MM.1S (cell line): ENCODE measurements at places on chromosomes 16 and 17.

DNA sequence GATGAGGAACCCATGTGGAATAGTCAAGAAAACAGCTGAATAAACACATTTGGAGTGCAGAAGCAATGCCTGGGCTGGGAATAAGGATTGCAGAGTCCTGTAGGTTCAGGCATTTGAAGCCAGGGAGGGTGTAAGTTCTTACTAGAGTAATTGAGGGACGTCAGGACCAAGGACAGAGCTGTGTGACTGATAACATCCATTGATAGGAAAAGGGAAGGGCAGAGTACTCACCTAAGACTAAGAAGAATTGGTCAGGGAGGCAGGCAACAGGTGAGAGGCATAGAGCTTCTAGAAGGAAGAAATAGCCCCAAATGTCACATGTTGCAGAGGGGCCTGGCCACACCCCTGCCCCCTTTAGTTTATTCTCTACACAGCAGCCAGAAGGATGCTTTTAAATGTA is 79.8 kb upstream of the TMEM132E start:
- peak; percentile 63 for DNase-seq

DNA sequence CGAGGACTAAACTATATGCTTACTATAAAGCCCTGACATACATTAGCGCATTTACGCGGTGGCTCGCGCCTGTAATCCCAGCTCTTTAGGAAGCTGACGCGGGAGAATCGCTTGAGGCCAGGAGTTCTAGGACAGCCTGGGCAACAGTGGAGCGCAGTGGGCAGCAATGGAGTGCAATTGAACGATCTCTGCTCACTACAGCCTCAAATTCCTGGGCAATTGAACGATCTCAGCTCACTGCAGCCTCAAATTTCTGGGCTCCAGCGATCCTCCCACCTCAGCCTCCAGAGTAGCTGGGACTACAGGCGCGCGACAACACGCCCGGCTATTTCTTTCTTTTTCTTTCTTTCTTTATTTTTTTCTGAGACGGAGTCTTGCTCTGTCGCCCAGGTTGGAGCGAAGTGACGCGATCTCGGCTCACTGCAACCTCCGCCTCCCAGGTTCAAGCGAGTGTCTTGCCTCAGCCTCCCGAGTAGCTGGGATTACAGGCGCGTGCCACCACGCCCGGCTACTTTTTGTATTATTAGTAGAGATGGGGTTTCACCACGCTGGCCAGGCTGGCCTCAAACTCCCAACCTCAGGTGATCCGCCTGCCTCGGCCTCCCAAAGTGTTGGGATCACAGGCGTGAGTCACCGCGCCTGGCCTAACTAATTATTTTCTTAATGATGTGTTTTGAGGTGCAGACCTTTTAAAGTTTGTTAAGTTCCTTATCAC is 506 bp upstream of the COG7 start:
- no peak for DNase-seq

GRCh38 chr16:116015-116414 is 22.5 kb downstream of the NPRL3 start:
- DNase-seq: no peak

GRCh38 chr17:17188586-17188985 is 17.5 kb downstream of the PLD6 start:
- DNase-seq: no peak

DNA sequence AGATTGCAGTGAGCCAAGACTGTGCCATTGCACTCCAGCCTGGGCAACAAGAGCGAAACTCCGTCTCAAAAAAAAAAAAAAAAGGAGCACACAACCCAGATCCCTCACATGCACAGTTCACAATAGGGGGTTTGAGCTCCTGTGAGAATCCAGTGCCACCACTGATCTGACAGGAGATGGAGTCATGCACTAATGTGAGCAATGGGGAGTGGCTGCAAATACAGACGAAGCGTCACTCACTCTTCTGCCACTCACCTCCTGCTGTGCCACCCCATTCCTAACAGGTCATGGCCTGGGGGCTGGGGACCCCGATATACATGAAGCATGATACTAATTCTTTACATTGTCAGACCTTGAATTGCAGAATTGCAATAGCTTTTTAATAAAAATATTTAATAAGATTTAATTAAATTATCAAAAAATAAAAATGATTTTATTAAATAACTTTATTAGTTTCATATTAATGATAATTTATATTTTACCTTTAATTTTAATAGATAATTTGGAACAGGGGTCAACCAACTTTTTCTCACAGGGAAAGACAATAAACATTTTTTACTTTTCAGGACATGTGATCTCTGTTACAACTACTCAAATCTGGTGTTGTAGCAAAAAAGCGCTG is 171.4 kb downstream of the COPRS start:
- no peak for DNase-seq

- peak; percentile 80 for DNase-seq
These were observed 21.9 kb downstream of the ST3GAL2 start for GRCh38 chr16:70416748-70417616.

DNA sequence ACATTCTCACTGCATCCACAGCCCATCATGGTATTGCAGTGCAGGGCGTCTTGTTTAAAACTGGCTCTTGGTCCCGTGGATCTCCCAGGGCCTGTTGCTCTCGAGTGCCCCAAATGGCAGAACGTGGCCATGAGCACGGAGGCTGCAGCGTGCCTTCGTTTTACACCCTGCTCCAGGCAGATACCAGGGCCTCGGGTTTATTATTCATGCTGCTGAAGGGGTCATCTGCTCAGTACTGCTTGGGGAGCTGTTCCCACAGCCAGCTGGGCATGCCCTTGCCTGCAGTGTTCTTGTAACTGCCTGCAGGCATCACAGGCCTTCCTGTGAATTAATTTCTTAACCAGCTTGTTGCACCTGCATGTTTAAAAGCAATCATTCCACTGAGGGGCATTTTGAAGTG is 129.7 kb upstream of the CHMP6 start:
- no peak for DNase-seq

- DNase-seq: no peak
These were observed 79.5 kb upstream of the DHX40 start for GRCh38 chr17:59485946-59486345.

DNA sequence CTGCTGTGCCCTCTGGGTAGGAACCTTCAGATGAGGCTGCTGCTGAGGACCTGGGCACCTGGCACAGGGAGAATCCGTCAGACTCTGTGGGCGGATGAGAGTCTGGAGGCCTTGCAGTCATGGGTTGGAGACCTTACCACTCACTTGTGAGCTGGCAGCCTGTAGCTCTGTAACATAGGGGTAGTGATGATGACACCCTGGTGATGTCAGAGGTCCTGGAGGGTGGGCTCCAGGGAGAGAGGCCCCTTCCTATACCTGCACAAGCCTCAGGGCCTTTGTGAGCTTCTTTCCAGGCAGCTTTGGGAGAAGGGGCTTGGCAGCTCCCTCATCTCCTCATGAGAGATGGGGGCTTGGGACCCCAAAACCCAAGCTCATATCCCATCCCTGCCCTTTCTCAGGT is 1.6 kb downstream of the MIEF2 start:
- DNase-seq: no peak

GRCh38 chr17:70604854-70605253 is 435.5 kb downstream of the KCNJ2 start:
- no peak for DNase-seq

DNA sequence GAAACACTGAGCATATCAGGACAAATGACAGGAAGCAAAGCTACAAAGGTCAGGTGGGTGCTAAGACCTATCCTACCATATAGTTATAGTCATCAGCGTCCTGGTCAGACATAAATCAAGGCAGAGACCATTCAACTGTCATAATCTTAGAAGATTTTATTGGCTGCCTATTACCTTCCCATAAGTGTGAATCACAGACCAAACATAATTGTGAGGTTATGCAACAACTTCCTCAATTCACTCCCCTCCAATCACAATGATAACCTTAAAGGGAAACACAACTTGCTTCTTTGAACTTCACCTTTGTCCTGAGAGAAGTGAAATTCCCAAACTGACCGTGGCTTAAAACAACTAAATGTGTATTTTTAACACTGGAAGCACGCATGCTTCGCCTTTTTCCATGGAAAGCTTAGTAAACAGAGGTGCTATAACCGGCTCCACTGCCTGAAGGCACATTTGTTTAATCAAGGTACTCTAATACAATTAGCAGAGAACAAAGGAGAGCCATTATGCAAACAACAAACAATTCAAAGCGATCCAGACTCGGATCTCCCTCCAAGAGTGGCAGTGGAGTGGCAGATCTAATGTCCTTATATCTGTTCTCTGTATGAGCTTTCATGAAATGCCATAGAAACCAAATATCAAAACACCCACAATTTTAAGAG is 84.9 kb downstream of the TMEM114 start:
- no peak for DNase-seq

GRCh38 chr17:65154770-65155589 is 17.8 kb downstream of the RGS9 start:
- peak; percentile 53 for DNase-seq

DNA sequence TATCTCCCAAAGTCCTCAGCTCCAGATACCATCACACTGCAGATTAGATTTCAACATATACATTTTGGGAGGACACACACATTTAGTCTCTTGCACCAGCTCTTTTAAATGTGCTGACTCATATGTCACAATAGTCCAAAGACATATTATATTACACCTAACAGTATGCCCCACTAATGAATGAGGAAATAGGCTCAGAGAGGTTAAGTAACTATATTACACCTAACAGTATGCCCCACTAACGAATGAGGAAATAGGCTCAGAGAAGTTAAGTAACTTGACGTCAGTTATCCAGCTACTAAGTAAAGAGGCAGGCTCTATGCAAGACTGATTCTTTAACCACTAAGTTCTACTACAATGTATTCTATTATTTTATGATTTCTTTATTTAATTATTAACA is 9.7 kb downstream of the IRX6 start:
- DNase-seq: no peak

DNA sequence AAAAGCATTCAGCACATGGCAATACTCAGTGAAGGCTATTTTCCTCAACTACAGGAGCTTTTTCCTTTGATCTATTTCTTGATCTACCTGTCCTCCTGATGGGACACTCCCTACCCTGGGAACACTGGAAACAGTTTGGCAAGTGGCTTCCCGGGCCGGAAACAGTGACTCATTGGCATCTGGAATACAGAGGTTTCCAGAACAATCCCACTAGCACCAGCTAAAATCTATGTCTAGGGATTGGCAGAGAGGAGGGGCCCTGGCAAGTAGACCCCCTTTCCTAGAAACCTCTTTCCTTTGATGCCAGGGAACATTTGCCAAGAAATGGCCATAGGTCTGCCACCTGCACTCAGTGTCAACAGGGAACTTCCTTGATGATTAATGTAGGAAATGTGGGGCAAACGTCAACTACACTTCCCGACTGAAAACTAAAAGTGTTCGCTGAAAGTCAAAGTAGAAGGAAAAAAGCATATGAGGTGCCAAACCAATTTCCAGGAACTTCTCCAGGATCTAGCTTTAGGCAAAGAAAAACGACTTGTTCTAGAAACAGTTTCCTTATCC is 30.4 kb upstream of the FBXW10B start:
- no peak for DNase-seq

GRCh38 chr16:87856791-87857228 is 12.5 kb downstream of the SLC7A5 start:
- DNase-seq: no peak

- no peak for DNase-seq
These were observed 60.6 kb upstream of the TMEM97 start for GRCh38 chr17:28258347-28258887.

- no peak for DNase-seq
These were observed 1.9 kb downstream of the DNAH17 start for GRCh38 chr17:78575340-78575739.

GRCh38 chr17:78396441-78397337 is 18.2 kb downstream of the PGS1 start:
- DNase-seq: no peak

GRCh38 chr16:83433201-83433600 is 374.6 kb upstream of the HSBP1 start:
- DNase-seq: no peak

GRCh38 chr17:50361561-50362480 is 11.2 kb downstream of the MRPL27 start:
- peak; percentile 64 for DNase-seq

DNA sequence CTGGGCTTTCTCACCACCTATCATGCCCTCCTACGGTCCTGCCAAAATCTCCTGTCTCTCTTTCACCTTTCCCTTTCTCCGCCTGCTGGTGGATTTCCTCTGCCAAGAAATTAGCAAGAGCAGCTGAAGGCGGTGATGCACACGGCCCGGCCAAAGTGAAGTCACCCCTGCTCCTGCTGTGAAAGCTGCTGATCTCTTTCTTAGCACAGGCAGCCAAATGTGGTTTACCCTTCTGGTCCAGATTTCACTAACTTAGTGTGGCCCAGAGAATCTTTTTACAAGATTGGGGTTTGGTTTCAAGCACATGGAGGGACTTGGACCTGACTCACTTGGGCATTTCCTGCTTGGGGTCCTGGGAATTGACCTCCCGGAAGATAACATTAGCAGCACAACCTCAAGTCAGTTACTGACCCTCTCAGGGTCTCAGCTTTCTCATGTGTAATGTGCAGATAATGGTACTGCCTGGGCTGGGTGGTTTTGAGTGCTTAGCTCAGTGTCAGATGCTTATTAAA is 155.7 kb downstream of the SOCS1 start:
- DNase-seq: no peak

- no peak for DNase-seq
These were observed 50.3 kb downstream of the BMERB1 start for GRCh38 chr16:15484662-15485061.

DNA sequence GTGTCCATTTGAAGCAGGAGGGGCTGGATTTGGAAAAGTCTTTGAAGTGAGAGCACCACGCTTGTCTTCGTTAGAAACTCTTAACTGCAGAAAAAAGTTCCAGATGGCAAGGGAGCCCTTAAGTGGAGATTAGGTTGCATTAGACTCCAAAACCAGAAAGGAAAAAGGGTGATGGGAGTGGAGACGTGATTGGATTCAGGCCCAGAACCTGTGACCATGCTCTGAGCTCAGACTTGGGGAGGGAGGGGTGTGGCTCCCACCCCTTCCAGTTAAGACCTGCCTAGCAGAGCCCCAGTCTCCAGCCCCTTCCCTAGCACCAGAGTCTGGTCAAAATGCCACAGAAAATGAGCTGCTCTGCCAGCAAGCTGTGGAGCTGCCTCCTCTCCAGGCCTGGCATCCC is 6.4 kb upstream of the LGALS9 start:
- no peak for DNase-seq

- DNase-seq: no peak
These were observed 71.2 kb upstream of the LGALS9 start for GRCh38 chr17:27559506-27560481.

DNA sequence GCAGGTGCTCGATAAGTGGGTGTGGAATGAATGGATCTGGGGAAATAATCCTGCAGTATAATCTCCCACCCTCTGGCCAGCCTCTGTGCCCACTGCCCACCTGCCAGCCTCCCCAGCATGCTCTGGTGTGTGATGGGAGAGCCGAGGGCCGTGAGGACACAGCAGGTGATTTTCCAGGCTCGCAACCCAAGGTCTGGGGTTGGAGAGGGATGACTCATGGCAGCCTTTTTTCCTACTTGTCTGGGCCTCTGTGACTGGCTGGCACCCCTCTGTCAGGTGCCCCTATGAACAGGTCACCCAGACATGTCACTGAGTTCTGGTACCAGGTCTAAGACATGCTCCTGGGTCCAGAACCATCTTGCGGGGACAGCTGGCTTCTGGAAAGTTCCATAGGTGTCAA is 385.7 kb upstream of the TNRC6C start:
- no peak for DNase-seq

- no peak for DNase-seq
These were observed 9.9 kb upstream of the HOXB13 start for GRCh38 chr17:48738424-48738802.
